ENCODE measurements at places on chromosomes 11 and 22.

GRCh38 chr11:80502511-80502910 lies 1061.7 kb upstream of the TENM4 start:
- no peak for DNase-seq

- DNase-seq, result no peak
Measured at GRCh38 chr22:42236268-42236667, 34.2 kb downstream of the TCF20 start.

DNA sequence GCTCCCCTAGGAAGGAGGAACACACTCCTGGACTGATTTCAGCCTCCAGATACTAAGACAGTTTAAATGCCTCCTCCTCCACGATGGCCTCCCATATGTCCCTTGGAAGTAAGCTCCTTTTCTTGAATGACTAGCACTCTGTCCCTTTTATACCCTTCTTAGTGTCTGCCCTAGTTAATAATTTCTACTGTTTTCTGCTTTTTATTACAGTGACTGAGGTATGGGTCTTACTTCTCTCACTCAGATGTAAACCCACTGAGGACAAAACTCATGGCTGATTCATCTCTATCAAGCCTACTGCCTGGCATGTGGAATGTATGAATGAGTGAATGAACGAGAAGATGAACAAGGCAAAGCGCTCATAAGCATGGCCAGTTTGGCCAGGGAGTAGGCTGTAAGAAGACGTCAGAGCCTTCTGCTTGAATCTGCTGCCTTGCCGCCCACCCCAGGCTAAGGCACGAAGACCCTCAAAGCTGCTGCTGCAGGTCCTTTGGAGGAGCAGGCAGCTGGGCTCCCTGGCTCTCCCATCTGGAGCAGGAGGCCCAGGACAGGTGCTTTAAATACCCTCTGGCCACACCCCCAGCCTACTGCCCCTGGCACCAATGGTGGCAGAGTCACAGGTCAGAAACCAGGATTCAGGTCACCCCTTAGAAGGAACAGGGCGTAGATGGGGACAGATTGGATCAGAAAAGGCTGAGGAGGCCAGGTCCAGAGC lies 8.2 kb upstream of the PGA3 start:
- no peak for DNase-seq

DNA sequence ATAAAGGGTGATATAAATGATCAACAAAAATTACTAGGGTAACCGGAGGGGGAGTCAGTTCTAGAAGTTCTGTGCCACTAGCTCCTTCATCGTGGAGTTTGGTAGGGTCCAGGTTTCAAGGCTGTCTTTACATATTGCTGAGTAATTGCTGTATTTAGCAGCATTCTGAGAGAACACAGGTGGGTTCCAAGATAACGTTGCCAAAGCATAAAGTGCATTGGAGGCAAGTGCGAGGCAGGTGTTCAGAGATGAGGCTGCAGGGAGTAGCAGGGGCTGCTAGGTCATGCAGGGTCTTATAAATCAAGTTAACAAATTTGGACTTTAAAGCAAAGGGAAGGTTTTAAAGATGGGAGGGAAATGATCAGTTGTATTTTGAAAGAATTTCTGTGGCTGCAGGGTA lies 17.8 kb downstream of the SGSM3 start:
- DNase-seq, result no peak

- DNase-seq, result peak; percentile 44
Measured at GRCh38 chr22:48706934-48707762, 1120.5 kb downstream of the BRD1 start.

DNA sequence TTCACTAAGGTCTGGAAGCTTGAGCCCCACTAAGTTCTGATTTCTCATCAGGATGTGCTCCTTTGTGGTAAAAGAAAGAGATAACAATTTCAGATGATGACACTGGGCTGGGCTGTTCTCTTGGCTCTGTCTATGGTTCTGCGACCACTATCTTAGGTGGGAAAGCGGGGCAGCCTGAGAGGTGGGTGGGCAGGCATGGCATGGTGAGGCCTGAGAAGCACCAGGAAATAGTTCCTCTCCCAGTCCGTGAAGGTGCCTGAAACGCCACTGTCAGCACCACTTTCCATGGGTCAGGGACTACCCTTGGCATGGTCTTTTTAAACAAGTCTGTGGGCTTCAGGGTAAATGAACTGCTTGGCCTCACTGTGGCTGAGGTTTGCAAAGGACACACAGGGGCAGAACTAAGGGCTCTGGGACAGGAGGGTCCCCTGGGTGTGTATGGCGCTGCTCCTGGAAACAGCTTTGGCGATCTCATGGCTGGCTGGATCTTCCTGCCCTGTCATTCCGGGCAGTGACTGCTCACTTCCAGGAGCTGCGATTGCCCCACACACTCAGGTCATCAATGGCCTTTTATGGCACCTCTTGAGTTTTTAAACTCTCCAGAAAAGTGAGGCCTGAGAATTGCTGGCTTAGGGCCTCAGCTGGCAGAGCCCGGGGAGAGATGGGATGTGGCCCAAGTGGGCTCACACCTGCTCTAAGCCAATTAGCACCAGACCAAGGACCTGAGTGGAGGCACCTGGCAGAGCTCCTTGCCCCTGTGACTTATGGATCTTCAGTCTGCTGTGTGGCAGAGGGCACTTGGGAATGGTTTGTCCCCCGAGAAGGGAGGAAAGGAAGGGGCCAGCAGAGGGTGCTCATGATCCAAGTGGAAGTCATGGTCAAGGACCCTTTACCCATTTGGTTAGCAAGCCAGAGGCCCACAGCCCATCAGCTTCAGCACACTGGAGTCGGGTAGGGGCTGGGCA lies 55.6 kb upstream of the LYVE1 start:
- DNase-seq, result no peak

All from Right ventricle myocardium inferior (tissue), 1 donor.